ENCODE measurements at places on chromosomes 16 and 17.

DNA sequence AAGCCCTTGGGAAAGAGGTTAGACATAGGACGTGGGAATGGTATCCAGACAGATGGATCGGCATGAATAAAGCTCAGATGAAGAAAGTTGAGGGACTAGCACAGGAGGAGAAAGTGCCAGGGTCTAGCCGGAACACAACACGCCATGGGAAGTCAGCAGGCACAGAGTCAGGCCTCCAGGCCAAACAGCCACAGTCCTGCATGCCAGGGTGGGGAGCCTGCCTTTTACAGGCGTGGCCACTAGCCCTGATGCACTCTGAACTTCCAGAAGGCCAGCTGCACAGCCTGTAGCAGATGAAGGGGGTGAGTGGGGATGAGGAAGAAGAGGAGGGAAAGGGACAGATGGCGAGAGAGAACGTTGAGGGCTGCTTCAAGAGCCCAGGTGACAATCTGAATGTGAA is 5.2 kb downstream of the B9D1 start:
- DNase-seq = no peak

DNA sequence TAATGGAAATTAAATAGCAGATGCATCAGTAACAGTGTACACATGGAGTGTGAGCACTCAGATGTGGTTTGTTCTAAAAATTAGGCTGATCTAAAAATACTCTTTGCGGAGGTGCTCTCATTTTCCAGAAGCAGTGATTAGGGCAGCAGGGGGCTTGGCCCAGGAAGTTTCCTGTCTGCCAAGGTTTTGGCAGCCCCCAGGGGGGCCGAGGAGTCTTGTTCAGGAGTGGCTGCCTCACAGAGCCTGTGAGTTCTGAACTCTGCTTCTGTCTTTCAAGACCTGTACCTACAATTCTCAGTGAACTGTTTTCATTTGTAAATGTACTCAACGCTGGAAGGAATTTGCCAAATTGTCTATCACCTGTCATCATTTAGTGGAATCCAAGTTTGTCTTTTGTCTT is 388.4 kb upstream of the CDH11 start:
- DNase-seq = no peak

DNA sequence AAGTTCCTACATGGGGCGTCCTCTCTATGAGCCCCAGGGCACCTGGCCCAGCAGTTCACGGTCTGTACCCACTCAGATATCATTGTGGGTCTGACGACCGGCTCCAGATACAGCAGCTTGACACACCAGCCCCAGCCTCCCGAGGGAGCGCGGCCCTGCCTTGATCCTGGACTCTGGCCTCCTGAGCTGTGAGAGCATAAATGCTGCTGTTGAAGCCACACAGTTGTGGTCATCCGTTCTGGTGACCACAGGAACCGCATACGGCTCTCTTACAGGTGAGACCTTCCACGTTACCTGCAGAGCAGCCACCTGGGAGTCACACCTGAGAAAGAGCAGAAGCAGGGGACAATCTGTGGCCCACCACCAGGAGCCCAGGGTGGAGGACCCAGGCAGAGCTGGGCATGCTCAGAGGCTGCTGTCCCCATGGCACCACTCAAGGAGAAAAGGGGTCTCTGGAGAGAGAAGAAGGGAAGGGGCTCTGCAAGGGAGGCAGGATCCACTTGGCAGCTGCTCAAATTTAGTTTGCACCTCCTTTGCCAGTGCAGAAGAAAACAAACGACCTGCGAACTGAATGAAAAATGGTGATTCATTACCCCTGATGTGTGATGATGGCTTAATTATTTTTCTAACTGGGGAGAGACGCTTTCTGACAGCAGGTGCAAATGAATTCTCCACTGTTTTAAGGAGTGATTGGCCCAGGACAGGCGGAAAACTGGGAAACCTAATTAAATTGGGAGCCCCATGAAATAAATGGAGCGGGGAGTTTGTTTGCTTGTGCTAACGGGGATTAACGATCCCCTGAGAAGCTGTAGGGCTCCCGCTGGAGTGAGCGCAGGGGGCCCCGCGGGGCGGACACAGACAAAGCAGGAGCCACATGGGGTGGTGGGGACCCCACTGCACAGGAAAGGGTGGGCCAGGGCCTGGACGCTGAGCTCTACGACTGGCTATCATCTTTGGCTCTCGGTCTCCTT is 208.9 kb downstream of the RBFOX3 start:
- DNase-seq = no peak

GRCh38 chr16:13242201-13242600 is 340.8 kb downstream of the SHISA9 start:
- DNase-seq = no peak

DNA sequence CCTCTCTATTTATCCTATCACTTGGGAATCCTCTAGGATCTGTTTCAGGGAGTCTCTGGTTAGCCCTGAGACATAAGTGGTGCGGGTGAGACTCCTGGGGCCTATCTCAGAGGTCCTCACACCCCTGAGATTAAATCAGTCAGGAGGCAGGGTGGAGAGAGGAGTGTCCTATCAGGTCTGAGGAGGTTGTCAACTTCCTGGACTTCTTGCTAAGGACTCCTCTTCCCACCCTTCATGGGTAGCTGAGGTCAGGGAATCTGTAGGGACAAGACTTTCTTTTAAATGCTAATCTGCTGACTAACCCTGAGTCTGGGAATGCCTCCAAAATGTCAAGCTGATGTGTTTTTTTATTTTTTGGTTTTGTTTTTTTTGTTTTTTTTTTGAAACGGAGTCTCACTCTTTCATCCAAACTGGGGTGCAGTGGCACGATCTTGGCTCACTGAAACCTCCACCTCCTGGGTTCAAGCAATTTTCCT is 6.6 kb upstream of the ARMC5 start:
- DNase-seq = no peak

DNA sequence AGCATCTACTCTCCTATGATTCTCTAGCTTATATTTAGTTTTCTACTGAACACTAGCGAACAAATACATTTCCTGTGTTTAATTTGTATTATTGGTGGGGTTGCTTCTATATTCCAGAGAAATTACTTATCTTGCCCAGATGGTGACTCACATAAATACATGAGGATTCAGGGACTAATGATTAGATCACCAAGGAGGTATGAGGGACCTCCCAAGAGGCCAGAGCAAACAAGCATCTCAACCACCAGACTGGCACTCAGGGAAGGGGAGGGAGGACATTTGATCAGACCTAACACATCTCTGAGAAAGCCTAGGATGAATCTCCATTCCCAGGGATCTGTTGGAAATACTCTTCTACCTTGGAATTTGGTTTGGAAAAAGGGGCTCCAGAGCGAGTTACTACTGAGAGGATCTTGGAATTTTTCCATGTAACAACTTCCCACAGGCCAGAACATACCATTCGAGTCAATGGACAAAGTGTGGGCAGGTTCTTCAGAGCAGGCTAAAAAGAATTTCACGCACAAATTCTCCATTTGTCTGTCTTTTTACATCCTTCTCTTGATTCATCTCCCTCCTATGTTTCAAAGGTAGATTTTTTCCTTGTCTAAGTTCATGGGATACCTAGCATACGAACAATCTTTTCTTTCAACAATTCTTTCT is 262.6 kb upstream of the MYOCD start:
- DNase-seq = no peak

- DNase-seq = no peak
These were observed 116.2 kb downstream of the C16orf78 start for GRCh38 chr16:49489686-49490320.

- no peak for DNase-seq
These were observed 1.2 kb downstream of the JPT1 start for GRCh38 chr17:75152922-75153779.

DNA sequence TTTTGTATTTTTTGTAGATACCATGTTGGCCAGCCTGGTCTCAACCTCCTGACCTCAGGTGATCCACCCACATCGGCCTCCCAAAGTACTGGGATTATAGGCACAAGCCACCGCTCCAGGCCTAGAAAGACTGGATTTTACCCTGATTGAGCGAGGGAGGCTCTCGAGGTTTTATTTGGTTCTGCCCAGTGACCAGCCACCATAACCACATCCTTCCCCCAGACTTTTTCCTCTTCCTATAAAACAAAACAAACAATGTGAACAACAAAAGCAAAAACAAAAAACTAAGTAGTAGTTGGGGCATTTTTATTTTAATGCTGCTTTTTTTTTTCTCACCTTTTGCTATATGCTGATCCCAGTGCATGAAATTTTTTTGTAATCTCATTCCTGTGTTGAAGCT is 509.6 kb downstream of the MAF start:
- DNase-seq = no peak

GRCh38 chr17:57420734-57421717 is 164.7 kb downstream of the MSI2 start:
- DNase-seq = no peak

- DNase-seq = no peak
These were observed 27.8 kb upstream of the MEIOC start for GRCh38 chr17:44628243-44629188.

- DNase-seq = no peak
These were observed 10.2 kb downstream of the CYB561 start for GRCh38 chr17:63435681-63436522.

- no peak for DNase-seq
These were observed 837 bp downstream of the DOC2B start for GRCh38 chr17:180381-181244.

DNA sequence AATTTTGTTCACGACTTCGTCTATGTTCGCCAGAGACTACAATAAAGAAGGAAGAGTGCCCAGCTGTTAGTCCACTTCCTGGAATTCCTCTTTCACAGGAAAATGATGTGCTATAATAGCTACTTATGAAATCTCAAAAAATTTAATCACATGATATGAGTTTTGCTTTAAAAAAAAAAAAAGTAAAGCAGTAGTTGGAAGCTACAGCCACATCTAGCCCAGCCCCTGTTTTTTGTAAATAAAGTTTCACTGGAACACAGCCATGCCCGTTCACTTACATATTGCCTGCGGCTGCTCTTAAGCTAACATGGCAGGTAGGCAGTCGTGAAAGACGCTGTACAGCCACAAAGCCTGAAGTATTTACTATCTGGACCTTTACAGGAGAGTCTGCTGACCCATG is 15.3 kb downstream of the VPS53 start:
- DNase-seq = no peak

- DNase-seq = no peak
These were observed 347.5 kb downstream of the HAPSTR1 start for GRCh38 chr16:9438991-9439390.

DNA sequence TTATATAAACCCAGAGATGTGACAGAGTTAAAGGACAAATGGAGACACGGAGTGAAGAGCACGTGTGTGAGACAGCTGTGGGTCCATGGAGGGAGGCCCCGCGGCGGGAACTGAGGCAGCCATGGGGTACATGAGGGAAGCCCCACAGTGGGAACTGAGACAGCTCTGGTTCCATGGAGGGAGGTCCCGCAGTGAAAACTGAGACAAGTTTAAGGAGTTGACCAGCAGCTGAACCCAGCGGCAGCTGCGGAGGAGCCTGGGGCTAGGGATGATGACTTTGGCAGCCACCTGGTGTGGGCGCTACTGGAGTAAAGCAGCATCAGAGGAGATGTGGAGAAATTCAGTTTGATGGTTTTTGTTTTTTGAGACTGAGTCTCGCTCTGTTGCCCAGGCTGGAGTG is 185.1 kb downstream of the RPTOR start:
- DNase-seq = no peak

- DNase-seq = no peak
These were observed 6.2 kb downstream of the EPN3 start for GRCh38 chr17:50538549-50539410.

GRCh38 chr16:50899951-50900350 is 158.1 kb downstream of the CYLD start:
- no peak for DNase-seq

DNA sequence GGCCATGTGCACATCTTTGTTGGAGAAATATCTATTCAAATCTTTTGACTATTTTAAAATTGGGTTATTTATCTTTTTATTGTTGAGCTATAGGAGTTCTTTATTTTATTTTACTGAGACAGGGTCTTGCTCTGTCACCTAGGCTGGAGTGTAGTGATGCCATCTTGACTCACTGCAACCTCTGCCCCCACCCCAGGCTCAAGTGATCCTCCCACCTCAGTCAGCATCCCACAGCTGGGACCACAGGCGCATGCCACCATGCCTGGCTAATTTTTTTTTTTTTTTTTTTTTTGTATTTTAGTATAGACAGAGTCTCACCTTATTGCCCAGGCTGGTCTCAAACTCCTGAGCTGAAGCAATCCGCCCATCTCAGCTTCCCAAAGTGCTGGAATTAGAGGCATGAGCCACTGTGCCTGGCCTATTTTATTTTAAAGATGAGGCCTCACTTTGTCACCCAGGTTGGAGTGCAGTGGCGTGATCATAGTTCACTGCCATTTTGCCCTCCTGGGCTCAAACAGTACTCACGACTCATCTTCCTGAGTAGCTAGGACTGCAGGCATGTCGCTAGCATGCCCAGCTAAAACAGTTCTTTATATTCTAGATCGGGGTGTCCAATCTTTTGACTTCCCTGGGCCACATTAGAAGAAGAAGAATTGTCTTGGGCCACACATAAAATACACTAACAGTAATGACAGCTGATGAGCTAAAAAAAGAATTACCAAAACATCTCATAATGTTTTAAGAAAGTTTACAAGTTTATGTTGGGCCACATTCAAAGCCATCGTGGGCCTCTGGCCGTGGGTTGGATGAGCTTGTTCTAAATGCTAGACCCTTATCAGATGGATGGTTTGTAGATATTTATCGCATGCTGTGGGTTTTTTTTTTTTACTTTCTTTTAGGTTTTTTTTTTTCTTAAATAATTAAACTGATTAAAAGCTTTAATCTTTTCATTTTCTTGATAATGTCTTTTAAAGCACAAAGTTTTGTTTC is 13.7 kb downstream of the TENT4B start:
- no peak for DNase-seq

DNA sequence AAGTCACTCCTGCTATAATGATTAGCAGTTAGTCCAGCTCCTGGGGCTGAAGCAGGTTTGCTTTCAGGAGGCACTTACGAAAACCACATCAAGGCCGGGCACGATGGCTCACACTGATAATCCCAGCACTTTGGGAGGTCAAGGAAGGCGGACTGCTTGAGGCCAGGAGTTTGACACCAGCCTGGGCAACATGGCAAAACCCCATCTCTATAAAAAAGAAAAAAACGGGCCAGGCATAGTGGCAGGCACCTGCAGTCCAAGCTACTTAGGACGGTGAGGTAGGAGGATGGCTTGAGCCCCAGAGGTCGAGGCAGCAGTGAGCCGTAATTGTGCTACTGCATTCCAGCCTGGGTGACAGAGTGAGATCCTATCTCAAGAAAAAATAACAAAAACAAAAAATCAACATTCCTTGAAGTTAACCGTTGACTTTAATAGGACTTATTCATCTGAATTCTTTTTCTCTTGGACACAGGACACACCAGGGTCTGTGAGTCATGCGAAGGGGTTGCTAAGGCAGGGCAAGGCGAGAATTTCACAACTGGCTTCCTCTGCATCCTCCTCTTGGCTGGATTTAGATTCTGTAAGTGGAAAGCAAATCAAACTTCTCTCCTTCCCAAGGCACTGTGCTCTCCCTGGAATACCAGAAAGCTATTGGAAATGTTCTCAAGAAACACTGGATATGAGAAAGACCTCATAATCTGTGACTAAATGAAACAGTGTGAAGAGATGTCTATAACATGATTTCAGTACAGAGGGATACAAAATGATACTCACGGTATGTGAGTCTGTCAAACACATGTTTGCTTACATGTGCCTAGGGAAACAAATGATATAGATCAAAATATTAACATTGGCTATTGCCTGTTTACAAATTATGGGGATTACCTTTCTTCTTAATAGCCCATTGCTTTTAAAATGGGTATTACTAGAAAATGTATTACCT is 99.5 kb downstream of the SYCE1L start:
- no peak for DNase-seq

GRCh38 chr16:9633844-9634243 is 542.4 kb downstream of the HAPSTR1 start:
- DNase-seq = no peak

GRCh38 chr17:55769625-55770000 is 18.8 kb downstream of the PCTP start:
- DNase-seq = no peak

GRCh38 chr17:22506231-22506630 is 813.9 kb downstream of the KCNJ18 start:
- no peak for DNase-seq

Data from hematopoietic multipotent progenitor cell (in vitro differentiated cells).